ENCODE measurements at places on chromosomes 6 and 20.

GRCh38 chr6:15512126-15512525 lies 150.7 kb downstream of the DTNBP1 start:
- no peak for DNase-seq

GRCh38 chr6:162050579-162050978 lies 677.0 kb downstream of the PRKN start:
- DNase-seq = no peak

GRCh38 chr20:3929713-3930060 lies 40.5 kb downstream of the PANK2 start:
- no peak for DNase-seq

GRCh38 chr6:53410508-53411258 lies 61.9 kb upstream of the ELOVL5 start:
- peak; percentile 49 for DNase-seq

DNA sequence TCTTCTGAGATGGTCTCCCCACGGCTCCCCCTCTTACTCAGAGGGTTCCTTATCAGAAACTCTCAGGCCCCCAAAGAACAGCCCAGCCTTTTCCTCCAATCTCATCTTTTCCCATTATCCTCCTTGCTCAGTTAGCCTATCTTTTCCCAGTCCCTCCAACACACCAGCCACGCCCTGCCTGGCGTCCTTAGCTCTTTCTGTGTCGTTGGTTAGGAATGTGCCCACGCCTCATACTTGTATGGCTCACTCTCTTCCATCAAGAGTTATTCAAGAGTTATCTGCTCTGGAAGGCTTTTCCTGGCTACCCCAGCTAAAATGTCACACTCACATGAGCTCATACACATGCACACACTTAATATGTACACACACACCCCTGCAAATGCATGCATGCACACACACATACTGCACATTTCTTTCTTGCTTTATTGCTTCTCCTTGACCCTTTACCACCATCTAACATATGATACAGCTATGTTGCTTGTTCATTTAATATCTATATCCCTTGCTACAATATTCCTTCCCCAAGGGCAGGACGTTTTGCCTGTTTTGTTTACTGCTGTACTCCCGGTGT lies 37.6 kb downstream of the SLC2A10 start:
- no peak for DNase-seq

DNA sequence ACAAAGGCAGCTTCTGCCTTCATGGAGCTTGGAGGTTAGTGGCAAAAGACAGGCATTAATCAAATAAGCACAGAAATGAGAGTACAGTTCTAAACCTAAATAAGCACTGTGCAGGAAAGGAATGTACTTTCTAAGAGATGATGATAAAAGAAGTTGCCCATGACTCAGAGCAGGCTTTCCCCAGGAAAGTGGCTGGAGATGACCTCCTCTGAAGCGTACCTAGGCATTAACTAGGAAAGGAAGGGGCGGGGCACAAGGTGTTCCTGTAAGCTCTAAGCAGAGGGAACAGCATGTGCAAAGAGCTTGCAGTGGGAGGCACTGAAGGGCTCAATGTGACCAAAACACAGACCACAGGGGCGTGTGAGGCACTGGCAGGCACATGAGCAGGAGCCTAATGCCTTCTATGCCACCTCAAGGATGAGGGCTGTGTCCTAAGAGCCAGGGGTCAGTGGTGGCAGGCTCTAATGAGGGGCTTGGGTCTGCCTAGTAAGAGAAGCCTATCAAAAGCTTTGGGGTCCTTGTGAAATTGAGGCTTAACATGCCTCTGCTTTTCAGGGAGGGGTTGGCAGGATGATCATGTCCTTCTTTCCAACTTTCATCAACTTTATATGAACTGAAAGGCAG lies 4.9 kb downstream of the SSTR4 start:
- no peak for DNase-seq

- no peak for DNase-seq
These were observed 40.3 kb downstream of the STK35 start for GRCh38 chr20:2141600-2142575.

GRCh38 chr6:82720992-82721391 lies 344.6 kb downstream of the UBE3D start:
- DNase-seq = no peak

DNA sequence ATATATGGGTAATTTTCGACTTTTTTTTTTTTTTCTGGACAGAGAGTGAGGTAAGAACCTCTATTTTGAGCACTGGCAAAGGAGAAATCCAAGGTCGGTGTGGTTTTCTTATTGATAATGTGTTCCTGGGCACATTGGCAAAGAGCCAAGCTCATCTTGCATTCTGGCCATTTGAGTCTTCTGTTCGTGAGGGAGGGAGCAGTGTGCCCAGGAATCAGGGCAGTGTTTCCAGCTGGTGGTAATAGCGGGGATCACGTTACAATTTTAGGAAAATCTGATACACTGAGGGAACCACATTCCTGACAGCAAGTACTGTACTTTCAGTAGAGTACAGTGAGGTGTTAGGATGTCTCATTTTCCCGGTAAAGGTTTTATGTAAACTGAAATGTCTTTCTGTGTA lies 442.3 kb upstream of the MAP3K7 start:
- DNase-seq = no peak

GRCh38 chr6:124825564-124825963 lies 136.7 kb upstream of the RNF217 start:
- no peak for DNase-seq

- no peak for DNase-seq
These were observed 14.6 kb downstream of the RRBP1 start for GRCh38 chr20:17667445-17667844.

- no peak for DNase-seq
These were observed 23.0 kb downstream of the CEP57L1 start for GRCh38 chr6:109118337-109118736.

DNA sequence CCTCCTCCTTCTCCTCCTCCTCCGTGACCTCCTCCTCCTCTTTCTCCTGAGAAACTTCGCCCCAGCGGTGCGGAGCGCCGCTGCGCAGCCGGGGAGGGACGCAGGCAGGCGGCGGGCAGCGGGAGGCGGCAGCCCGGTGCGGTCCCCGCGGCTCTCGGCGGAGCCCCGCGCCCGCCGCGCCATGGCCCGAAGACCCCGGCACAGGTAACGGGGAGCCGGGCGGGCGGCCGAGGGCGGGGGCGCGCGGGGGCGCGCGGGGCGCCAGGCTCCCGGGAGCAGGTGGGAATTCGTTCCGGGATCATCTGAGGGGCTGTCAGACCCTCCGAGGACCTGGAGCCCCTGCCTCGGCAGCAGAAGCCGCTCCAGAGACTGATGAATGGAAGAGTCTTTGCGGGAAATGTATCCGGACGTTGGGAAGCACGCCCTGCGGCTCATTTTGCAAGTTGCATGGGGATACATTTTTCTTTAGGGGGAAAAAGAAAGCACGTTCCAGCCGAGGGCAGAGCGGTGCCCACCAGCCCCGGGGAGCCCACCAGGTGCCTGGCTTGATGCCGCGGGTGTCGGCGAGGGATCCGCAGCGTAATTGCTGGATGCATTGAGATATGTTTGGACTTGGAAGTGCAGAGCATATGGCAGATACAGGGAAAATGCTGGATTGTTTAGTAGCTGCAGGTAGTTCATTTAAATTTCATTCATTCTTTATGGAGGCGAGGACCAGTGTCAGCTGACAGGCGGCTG lies 394 bp downstream of the MYB start:
- DNase-seq = no peak

GRCh38 chr6:136658711-136659110 lies 108.5 kb upstream of the MAP7 start:
- DNase-seq = no peak

- peak; percentile 40 for DNase-seq
These were observed 29.7 kb downstream of the FYN start for GRCh38 chr6:111843347-111844147.
